NCI-H1105 (cell line): ENCODE measurements at places on chromosomes 7 and 10.

DNA sequence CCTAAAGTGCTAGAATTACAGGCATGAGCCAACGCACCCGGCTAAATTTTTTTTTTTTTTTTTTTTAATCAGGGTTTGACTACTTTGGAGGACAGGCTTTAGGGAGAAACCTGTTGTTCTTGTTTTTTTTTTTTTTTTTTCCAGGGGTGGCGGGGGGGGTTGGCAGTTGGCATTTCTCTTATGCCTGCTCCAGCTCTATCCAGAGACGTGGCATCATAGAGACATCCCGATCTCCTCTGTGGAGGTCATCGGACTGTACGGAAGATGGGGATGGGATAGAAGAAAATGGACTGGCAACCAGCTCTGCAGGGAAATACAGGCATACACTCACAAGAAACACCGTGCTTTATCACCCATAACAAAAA is 130.8 kb downstream of the PRPF18 start:
- DNase-seq, result no peak

- DNase-seq, result no peak
Measured at GRCh38 chr10:28991333-28992270, 297.3 kb upstream of the LYZL1 start.

DNA sequence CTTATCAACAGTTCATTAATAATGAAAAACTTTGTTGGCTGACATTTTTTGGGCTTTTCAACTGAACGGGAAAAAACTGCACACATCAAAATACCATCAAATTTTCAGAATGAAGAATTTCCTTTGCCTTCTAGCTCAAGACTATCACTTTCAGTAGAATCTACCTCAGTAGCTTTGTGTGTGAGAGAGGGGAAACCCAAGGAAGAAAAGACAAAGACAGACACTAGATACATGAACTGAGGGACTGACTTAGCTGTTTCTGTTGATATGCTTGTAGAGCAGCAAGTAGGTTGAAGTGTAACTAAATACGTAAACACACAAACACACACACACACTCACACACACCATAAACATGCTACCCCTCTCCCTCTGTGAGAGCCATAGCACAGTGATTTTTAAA is 257.1 kb downstream of the CDK14 start:
- no peak for DNase-seq

- no peak for DNase-seq
Measured at GRCh38 chr7:125934955-125935354, 1005.3 kb upstream of the POT1 start.

DNA sequence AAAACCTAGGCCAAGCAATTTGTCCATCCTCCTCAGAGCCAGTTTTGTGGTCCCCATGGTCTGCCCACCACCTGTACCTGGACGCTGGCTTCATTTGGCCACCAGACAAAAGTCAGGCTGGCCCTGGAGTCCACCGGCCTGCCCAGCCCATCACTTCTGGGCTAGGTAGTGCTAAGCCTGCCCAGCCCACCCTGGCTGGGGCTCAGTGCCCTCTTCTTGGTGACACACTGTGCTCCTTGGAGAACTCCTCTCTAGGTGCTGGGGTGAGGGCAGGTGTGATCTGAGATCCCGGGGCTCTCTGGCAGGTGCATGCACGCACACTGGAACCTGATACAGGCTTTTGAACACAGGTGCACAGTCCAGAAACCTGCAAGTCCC is 1.1 kb downstream of the AIFM2 start:
- no peak for DNase-seq

DNA sequence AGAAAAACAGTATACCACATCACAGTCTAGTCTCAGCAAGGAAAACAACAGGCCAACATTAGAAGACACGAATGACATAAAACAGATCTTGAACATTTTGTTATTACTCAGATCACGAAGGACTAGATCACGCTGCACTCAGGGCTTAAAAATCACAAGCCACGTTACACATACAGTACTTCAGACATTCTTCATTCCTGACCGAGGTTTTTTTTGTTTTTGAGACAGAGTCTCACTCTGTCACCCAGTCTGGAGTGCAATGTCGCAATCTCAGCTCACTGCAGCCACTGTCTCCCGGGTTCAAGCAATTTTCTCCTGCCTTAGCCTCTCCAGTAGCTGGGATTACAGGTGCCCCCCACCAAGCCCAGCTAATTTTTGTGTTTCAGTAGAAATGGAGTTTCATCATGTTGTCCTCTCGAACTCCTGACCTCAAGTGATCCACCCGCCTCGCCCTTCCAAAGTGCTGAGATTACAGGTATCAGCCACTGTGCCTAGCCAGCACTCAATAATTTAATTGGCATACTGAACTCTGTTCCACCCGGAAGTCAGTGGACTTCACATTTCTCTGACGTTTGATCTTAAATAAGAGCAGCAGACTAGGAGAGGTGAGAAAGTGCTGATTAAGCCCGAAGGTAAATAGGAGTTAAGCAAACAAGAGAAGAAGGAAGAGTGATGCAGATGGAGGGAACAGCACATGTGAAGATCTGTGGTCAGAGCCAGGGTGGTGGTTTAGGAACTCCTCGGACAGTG is 3.5 kb downstream of the AIMP2 start:
- no peak for DNase-seq

- no peak for DNase-seq
Measured at GRCh38 chr7:753190-753589, 26.1 kb upstream of the PRKAR1B start.

DNA sequence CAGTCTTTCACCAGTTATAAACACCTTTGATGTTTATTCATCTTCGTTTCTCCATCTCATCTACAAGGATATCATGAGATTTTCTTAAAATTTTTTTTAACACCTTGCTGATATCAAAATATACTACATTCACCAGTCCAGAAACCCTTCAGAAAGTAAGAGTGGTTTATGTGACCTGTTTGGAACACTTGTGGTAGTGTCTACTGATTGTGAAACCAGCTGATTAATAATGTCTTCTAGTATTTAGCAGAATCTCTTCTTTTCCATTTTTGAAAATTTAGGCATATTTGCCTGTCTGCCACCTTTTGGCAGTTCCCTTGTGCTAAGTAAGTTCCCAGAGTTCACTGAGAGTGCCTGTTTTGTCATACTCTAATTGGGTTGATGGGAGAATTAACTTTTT is 18.5 kb downstream of the DLD start:
- DNase-seq, result no peak

- no peak for DNase-seq
Measured at GRCh38 chr7:136874393-136875032, 6.1 kb downstream of the CHRM2 start.

DNA sequence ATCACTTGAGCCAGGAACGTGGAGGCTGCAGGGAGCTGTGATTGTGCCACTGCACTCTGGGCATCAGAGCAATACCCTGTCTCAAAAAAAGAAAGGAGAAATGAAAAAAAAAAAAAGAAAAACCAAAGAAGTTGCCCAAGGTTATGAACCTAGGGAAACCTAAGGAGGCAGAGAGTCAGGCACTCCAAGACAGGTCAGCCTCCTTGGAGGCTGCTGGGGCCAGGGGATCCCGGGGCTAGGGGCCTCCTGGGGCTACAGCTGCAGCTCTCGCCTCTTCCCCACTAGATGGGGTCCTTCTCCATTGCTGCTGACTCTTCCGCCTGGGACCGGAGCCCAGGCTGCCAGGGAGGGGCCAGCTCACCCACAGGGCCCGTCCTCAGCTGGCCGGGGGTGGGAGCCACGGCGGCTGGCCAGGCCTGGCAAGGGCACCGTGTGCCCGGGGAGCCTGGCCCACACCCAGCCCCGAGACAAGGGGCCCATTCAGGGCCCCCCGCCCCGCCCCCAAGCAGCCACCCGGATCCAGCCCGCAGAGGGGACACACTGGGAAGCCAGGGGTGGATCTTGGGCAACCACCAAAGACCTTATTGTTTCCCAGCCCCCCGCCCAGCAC is 1.7 kb upstream of the SPACDR start:
- DNase-seq, result peak; percentile 60

DNA sequence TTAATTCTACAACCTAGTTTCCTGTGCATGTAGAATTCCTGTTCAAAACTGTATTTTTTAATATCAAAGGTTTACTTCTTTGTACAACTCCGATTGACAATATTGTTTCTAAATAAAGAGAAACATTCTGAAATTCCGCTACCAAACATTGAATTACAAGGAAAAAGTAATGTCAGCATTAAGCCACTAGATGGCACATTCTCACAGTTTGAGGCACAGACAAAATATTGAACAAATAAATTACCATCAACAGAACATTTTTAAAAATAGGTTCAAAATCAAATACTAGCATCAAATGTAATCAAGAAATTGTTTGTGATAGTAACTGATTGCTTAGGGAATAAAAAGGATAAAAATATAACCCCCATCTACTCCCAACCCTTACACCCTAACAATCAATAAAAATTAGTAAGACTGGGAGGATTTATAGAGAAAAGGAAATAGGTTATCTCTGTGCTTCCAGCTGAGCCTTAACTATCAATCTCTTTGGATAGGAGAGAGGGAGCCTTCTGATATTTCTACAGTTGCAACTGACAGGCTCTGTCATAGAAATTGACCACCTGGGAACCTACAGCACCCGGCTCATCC is 86.6 kb upstream of the C7orf33 start:
- DNase-seq, result peak; percentile 16

GRCh38 chr10:114548662-114549061 is 109.4 kb downstream of the ABLIM1 start:
- DNase-seq, result no peak

DNA sequence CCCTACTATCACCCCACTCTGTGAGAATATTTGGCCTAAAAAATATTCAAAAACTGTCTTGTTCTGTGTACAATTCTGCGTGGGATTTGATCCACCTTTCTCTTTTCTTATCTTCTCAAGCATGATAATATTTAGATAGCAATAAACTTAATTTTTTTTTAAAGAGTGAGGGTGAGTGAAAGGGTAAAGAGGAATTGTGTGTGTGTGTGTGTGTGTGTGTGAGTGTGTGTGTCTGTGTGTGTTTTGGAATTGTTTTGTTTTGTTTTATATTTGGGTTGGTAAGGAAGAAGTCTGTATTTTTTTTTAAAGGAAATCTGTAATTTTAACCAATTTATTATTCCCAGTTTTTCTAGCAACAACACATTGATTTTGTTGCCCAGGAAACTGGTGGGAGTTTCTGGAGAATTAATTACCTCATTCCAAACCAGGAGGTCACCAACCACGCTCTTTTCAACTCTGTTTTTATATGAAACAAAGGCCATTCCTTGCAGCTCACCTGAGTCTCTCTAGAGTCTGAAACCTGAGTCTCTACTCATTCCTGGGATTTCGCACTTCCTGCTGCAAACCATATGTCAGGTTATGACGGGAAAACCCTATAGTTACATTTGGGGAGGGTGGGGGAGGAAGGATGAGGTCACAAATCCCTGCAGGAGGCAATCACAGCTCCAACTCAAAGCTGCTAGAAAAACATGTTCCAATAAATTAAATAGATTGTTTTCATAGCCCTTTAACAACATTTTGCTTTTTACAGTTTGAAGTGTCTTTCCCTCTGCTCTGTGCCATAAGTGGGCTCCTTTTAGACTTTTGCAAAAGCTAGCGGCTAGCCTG is 38.1 kb upstream of the XPNPEP1 start:
- DNase-seq, result no peak
